Stimulated activated CD8-positive, alpha-beta memory T cell treated with anti-CD3 and anti-CD28 coated beads, Interleukin-15, amount 100 ng/mL, for 24 hours (primary cell): ENCODE measurements at places on chromosomes 12 and 14.

- no peak for DNase-seq
These were observed 287.3 kb downstream of the NAV3 start for GRCh38 chr12:78118036-78118435.

GRCh38 chr14:33922125-33922524 is 28.7 kb downstream of the EGLN3 start:
- no peak for DNase-seq

GRCh38 chr12:80470403-80470802 is 26.4 kb downstream of the PTPRQ start:
- DNase-seq: no peak

DNA sequence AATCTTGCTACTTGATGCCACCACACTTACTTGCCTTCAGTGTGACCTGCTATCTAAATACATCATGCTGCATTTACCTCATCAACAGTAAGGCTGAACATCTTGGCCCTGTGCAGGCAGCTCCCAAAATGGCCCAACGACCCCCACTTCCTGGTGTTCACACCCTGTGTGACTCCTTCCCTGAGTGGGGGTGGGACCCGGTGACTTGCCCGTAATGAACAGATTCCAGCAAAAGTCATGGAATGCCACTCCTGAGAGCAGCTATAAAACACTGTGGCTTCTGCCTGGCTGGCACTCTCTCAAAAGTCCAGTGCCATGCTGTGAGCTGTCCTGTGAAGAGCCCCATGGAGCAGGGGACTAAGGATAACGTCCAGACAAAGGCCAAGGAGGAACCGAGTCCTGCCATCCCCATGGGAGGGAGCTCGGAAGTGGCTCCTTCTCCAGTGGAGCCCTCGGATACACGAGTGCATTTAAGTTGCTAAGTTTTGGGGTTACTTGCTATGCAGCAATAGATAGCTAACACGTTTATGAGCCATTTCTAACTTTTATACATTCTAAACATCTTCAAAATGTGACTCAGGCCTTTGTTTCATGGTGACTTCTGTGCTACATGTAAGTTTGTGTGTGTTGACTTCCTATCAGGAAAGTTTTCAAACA is 33.0 kb downstream of the P2RX2 start:
- DNase-seq: no peak

DNA sequence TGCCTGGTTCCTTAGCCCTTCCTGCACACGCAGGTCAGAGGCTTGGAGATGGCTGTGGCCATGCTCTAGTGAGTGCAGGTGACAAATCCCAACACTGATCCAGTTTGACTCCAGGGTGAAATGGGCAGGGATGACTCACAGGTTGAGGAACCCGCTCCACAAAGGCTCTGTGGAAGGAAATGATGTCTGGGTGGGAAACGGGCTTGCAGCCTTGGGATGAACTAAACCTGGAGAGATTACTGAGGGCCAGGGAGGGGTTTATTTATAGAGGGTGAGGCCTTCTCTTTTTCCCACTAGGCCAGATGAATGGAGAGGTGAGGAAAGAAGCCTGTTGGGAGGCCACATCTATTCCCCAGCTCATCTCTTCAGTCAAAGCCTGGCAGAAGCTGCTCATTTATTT is 29.3 kb upstream of the EMP1 start:
- DNase-seq: no peak

DNA sequence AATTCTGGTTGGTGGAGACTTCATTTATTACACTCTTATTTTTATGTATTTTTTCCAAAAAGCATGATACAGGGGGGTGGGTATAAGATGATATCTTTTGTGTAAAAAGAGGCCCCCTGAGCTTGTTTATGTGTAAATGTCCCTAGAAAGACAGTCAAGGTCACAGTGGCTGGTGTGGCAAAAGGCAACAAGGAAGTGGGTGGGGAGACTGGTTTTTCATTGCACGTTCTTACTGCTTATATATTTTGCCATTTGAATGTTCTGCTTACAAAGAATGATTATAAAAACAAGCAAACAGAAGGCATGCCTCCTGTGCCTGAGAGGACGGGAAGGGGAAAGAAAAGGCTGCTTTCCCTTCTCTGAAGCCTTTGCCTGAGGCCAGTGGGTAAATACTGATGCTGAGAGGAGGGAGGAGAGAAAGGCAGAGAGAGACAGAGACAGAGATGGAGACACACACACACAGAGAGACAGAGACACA is 24.1 kb upstream of the ADIPOR2 start:
- no peak for DNase-seq

GRCh38 chr14:35766036-35766699 is 42.9 kb downstream of the RALGAPA1 start:
- DNase-seq: no peak

GRCh38 chr14:49962621-49963020 is 69.7 kb downstream of the ARF6 start:
- no peak for DNase-seq

GRCh38 chr14:98623788-98624415 is 648.1 kb downstream of the BCL11B start:
- no peak for DNase-seq

DNA sequence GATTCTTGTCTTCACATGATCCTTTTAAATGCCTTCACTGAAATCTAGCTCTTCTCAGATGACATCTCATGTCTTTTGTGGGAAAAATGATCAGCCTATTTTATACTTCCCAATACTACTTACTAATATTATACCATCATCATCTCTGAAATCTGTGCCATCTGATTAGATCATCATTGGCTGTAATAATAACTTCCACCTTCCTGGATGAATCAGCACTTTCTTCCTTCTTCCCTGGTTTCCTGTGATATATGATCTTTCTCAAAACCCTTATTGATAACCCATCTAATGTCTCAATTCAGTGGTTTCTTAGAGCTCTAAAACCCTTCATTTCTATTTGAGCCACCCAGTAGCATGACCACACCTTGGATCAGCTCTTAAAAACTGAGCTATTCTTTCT is 30.9 kb downstream of the GPR137C start:
- DNase-seq: no peak

GRCh38 chr12:109109746-109110350 is 6.5 kb upstream of the ACACB start:
- no peak for DNase-seq
